Activated CD4-positive, CD25-positive, alpha-beta regulatory T cell treated with anti-CD3 and anti-CD28 coated beads, Interleukin-2, amount 50 U/mL, for 72 hours (primary cell): ENCODE measurements at places on chromosomes 5 and 9.

- no peak for DNase-seq
Measured at GRCh38 chr5:176877793-176878331, 21.3 kb downstream of the HK3 start.

DNA sequence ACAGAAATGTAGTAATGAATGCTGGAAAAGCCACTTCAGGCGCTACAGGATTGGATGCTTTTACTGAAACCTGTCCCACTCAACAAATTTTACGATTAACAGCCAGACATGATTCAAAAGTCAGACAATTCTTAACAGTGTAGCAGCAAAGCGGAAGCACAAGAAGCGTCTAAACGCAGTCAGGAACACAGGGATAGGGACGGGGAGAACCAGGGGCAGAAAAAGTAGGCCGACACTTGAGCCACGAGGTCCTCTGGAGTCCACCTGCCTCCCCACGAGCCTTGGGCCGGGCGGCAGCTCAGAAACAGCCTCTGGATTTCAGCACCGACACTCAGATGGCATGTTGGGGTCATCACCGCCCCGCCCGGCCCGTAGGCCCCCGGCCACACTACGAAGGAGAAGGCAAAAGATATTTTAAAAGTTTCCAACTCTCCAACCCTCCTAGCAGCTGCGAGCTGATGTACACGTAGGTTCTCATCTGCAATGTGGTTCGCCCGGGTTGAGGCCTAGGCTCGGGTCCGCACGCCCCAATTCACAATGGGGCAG lies 615 bp downstream of the RACK1 start:
- DNase-seq = no peak

- no peak for DNase-seq
Measured at GRCh38 chr9:89678396-89679015, 73.7 kb downstream of the GADD45G start.

GRCh38 chr9:16138561-16139491 lies 586.0 kb downstream of the CCDC171 start:
- no peak for DNase-seq

DNA sequence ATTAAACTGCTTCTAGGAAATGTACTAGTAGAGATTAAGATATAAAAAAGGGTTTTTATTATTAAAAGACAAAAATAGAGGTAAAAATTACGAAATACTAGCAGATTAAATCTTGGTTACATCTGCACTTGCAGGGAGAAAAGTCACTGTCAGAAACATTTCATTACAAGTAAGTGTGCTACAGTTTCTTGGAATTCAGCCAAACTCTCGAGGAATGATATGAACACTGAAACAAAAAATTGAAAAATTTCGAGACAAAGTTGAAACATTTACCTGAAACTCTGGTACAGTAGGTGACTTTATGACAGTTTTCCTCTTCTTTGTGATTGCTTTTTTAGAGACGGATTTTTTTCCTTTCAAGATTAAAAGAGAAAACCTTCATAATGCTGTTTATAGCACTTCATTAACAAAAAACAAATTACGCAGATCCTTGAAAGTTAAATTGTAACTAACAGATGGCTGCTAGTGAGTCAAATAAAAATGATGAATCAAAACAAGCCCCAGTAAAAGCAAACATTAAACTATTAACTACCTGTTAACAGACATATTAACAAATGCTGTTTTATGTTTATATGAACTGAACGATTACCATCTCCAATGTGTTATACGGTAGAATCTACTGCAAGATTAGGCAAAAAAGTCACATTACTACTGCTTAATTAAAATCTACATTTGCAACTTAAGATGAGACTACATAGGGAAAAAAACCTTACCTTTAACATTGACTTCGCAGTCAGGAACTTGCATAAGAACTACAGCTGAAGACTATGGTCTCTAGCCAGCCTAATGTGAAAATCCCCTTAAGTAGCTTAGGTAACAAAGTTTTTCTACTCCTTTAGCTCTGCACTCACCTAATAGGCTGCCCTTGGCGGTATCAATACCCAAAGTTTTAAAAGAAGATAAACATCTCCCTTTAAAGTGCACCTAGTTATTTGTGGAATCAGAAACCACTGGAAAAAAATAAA lies 61.4 kb downstream of the RANBP6 start:
- no peak for DNase-seq

DNA sequence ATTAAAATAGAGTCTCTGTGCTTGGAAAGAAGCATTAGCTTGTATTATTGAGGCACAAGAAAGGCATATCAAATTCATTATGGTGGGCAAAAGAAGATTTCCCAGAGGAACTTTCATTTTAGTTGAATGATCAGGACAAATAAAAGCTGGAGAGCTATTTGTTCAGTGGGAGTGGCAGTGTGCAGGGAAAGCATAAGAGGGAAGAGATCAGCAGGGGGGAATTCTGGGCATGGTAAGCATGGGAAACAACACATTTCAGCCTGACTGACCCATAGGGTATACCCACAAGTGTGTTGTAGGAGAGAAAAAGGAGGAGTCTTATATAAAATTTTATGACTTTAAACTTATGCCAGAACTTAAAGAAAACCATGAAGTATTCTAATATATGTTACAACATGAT lies 167.7 kb upstream of the RASA1 start:
- DNase-seq = no peak

GRCh38 chr5:110588286-110588980 lies 138.0 kb downstream of the TMEM232 start:
- DNase-seq = no peak

DNA sequence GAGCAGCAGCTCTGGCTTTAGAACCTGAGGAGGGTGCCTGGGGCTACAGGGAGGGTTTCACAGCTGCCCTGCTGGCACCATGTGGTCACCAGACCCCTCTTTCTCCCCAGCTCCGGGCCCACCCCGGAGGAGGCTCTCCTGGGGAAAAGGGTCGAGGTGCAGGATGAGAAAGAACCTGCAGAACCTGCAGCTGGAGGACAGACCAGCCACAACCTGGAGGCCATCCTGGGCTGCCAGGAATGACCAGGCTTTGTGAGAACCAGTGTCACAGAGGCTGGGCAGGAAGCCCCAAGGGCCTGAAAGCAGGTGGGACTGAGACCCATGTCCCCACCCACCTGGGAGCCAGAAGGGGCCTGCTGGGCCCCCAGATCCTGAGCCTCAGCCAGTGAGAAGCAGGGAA lies 23.0 kb downstream of the SEMA4D start:
- DNase-seq = no peak

- no peak for DNase-seq
Measured at GRCh38 chr9:105968811-105969466, 274.6 kb downstream of the TMEM38B start.

DNA sequence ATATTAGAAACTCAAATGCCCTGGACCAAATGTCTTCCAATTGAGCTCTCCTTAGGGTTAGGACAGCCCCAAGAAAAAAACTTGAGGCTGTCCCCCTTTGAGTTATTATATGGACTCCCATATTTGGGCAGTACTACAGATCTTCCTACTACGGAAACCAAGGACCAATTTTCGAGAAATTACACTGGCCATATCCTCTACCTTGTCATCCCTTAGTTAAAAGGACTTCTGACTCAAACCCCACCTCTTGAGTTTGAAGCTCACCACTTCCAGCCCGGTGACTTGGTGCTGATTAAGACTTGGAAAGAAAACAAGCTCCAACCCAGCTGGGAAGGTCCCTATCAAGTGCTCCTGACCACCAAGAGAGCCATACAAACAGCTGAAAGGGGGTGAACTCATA lies 497.0 kb upstream of the GRAMD2B start:
- no peak for DNase-seq

GRCh38 chr9:128877852-128878251 lies 3.9 kb downstream of the KYAT1 start:
- no peak for DNase-seq

- peak; percentile 59 for DNase-seq
Measured at GRCh38 chr9:110148384-110148783, 59.6 kb downstream of the C9orf152 start.

DNA sequence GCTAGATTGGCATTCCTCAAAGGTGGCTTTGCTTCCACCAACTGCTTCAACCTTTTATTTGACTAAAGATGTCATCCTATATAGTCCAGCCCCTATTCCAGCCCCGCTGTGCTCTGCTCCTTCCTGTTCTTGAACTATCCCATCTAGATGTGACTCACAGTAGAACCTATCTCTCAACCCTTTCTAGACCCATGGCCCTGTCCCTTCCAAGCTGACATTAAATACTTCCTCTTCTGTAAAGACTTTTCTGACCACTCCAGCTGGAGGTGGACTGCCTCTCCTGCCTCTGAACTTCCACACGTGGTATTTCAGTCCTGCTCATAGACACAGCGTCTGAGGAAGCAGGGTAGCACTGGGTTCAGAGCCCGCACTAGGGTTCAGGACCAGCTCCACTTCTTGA lies 32.4 kb downstream of the OSTF1 start:
- no peak for DNase-seq

DNA sequence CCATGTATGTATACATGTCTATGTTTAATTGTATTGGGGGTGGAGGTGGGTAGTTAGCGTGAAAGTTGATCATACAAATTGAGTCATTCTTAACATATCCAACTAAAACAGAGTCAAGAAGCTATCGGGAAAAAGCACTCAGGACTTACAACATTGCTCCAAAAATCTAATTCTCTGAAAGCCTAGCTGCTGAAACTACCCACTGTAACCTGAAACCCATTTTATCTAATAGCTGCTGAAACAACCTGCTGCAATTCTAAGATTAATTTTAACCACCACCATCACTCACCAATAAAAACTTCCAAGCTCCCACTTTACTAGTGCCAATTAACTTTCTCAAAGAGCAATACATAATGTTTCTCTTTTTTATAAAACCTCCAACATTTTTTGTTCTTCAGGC lies 32.2 kb downstream of the KCNV2 start:
- DNase-seq = no peak

GRCh38 chr9:4442806-4443205 lies 47.5 kb upstream of the SLC1A1 start:
- DNase-seq = no peak

DNA sequence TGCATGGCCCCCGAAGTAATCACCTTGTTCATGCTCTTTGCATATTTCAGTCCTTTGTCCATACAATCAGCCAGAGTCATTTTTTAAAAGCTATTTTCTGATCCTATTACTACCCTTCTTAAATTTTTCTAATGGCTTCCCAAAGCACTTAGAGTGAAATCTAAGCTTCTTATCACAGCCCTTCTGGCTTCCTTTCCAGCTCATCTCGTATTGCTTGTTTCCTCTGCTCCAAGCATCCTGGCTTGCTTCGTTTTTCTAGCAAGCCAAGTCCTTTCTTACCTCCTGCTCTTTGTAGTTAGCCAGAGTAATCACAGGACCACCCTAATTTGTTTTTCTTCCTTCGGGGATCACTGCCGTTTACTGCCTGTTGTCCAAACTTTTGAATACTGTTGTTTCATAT lies 453.3 kb downstream of the KIF4B start:
- no peak for DNase-seq

DNA sequence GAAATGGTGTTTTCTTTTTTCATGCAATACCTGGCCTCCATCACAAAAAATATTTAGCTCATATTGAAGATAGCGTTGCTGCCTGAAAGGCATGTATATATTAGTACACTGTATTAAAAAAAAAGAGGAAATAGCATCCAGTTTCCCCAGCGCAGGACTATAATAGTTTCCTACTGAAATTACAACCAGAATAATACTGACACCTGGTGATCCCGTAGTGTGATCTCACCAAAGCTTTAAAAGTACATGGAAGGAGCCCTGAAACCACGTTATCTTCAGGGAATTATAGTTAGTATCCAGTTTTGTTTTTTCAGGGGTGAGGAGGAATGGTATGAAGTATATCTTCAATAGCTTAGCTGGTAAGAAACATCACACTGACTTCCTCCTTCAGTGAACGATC lies 264.9 kb downstream of the CD180 start:
- no peak for DNase-seq

- DNase-seq = no peak
Measured at GRCh38 chr9:6150483-6150882, 65.1 kb upstream of the IL33 start.

DNA sequence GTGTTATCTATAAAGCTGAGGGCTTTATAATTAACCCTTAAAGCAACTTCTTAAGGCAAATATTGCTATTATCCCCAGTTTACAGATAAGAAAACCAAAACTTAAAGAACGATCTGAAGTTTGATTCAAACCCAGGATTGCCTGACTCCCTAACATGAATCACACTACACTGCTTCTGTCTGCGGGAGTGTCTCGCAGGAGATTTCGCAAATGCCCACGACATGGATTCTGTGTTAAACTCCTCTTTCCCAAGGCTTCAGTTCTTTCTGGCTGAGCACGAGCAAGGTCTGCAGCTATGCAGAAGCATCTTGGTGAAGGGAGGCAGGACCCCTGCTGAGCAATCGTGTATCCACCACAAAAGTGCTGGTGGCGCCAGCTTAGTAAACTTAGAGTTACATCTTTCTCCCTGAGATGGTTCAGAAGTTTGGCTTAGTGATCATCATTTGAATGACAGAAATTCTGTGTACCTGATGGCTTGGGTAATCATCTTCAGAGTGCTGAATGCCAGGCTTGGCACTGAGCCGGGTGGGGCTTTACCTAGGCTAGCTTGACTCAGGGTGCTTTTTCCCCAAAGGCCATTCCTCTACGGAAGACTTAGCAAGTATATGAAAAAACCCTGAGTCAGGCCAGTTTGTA lies 81.4 kb upstream of the PIK3R1 start:
- DNase-seq = no peak

- no peak for DNase-seq
Measured at GRCh38 chr5:59260200-59260599, 633.3 kb downstream of the PDE4D start.

DNA sequence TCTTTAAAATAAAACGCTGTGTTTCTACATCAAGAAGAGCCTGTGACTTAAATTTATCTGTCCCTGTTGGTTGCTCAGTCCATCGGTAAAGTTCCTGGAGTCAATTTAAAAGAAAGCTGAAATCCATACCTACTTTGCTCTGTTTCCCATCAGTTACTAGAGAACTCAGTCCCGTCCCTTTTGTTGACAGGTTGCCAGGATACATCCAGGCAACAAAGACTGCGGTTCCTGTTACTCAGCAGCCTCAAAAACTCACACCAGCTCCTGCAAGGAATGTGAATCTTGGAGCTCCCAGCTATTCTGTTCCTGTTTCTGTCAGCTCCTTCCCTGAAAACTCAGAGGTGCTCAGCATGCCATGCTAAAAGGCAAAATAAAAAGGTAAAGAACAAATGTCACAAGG lies at the start of gene ZNF474:
ZNF474 (plus strand) TSS at position 241 of the 400 bp plus-strand sequence. CDS start 22,445 bp downstream, outside the sequence.
- no peak for DNase-seq

DNA sequence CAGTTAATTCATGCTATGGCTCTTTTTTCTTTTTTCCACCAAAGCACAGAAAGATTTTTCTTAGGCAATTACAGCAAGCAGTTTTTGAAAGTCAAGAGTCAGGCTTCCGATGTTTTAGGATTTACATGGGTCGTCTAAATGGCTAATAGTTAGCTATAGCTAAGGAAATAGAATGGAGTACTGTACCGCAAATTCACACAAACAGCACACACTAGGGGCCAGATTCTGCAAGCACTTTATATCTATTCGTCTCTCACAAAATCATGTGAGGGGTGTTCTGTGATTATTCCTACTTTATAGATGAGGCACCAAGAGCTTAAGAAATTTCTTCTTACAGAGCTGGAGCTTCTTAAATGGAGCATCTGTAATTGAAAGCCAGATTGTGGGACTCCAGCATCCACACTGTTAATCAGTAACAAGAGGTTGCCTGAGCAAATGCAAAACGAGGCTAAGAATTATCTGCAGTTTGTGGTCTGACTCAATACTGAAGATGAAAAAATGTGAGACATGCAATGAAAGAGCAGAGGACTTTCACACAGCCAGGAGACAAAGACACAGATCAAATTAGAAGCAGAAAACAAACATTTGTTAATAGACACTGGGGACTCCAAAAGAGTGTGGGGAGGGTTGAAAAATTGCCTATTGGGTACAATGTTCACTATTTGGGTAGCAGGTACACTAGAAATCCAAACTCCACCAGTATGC lies 62.7 kb upstream of the CTXN3 start:
- DNase-seq = no peak
